HFFc6 (cell line): ENCODE measurements at places on chromosomes 4 and X. TPM values are rescaled to one million over a fixed set of nuclear protein-coding genes. Genes with fewer than 3 reads are reported as not detected.

- DNase-seq = no peak
- no peak overlapping the region for H3K4me3 ChIP-seq
- no peak overlapping the region for H3K27ac ChIP-seq
- H3K36me3 ChIP-seq = no peaks in the 10 kb centered on the region
- no peaks in the 10 kb centered on the region; the same call in 1 of the 2 replicates for H3K4me1 ChIP-seq
These were observed 397.6 kb downstream of the TRIML1 start for GRCh38 chr4:188536826-188537225.

DNA sequence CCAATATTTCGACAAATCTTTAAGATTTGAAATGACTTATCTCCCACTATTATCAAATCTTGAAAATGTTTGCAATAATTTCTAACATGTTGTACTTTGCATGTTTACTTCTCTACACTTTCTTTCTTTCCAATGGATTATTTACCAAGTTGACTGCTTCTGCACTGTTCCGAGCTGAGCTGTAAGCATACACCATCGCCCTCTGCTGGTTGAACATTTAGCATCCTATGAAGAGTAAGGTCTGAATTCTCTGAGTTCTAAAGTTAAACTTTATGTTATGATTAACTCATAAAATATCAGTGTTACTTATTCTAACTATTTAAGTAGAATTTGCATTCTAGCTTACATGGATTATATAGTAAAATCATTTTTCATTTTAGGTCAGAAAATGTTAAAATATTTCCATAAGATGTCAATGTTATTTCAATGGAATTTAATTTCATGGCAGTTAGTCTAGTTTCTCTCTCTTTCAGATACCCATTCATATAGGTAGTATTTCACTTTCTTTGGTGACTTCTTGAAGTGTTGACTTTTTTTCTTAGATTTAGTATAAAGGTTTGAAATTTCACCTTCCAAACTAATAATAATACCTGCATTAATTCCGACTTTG is 137.4 kb downstream of the DKK2 start:
- no peaks in the 10 kb centered on the region for H3K36me3 ChIP-seq
- H3K4me3 ChIP-seq = no peak overlapping the region
- H3K27ac ChIP-seq = no peak overlapping the region
- H3K4me1 ChIP-seq = no peaks in the 10 kb centered on the region; the same call in 1 of the 2 replicates
- peak; percentile 55 for DNase-seq

GRCh38 chr4:156255230-156256007 is 301.8 kb upstream of the CTSO start:
- H3K27ac ChIP-seq = no peak overlapping the region
- no peak overlapping the region for H3K4me3 ChIP-seq
- DNase-seq = no peak

- no peaks in the 10 kb centered on the region for H3K4me1 ChIP-seq
- H3K27ac ChIP-seq = no peak overlapping the region
- peaks cover 27% of the 10 kb centered on the region; the same call in 1 of the 2 replicates for H3K27me3 ChIP-seq
- H3K4me3 ChIP-seq = no peak overlapping the region
These were observed 80.1 kb downstream of the FAM184B start for GRCh38 chr4:17701138-17701839.

ARMCX1 gene
- 33.5 to 35.1 TPM (median 34.5 TPM) in 3 replicates for total RNA-seq

PAGE4 gene
- total RNA-seq = not detected in 3 replicates

SH2D1A gene
- total RNA-seq = not detected in 2 replicates
